ENCODE measurements at places on chromosomes 4 and X. TPM values are rescaled to one million over a fixed set of nuclear protein-coding genes. Genes with fewer than 3 reads are reported as not detected.

SCML2 gene
- 0.21 TPM for total RNA-seq

CFAP99 gene
- not detected for total RNA-seq

DOK7 gene
- 5.5 TPM for total RNA-seq

RIPPLY1 gene
- total RNA-seq: not detected

SCML1 gene
- total RNA-seq: 5.5 TPM

TCEAL2 gene
- not detected for total RNA-seq

FRMPD3 gene
- total RNA-seq: not detected

CCNI gene
- total RNA-seq: 113 TPM

SLC6A14 gene
- 6.7 TPM for total RNA-seq

FGFBP2 gene
- total RNA-seq: not detected

GPAT3 gene
- 3.2 TPM for total RNA-seq

TMEM156 gene
- 11.5 TPM for total RNA-seq

MID2 gene
- 31.5 TPM for total RNA-seq

DYNLT3 gene
- 42.7 TPM for total RNA-seq

GAGE2A gene
- not detected for total RNA-seq

NEUROG2 gene
- not detected for total RNA-seq

ZNF674 gene
- 2.7 TPM for total RNA-seq

TAPT1 gene
- 11.8 TPM for total RNA-seq

SHISA3 gene
- not detected for total RNA-seq

ZXDB gene
- total RNA-seq: 20.2 TPM

CYP2U1 gene
- total RNA-seq: 7.5 TPM

MAGEA2 gene
- total RNA-seq: not detected

ASB9 gene
- 0.64 TPM for total RNA-seq

SYN1 gene
- not detected for total RNA-seq

MAGEA8 gene
- total RNA-seq: not detected

RHOXF1 gene
- total RNA-seq: not detected

TAF7L gene
- total RNA-seq: 0.21 TPM

PCDH7 gene
- 19.3 TPM for total RNA-seq

ASB11 gene
- total RNA-seq: not detected

ADH1B gene
- not detected for total RNA-seq

TEX13B gene
- total RNA-seq: not detected

UGT2B17 gene
- total RNA-seq: not detected

ASB5 gene
- 0.24 TPM for total RNA-seq

VEGFC gene
- 12.0 TPM for total RNA-seq

TRIML2 gene
- not detected for total RNA-seq

GAGE13 gene
- total RNA-seq: not detected

PLAC8 gene
- 0.48 TPM for total RNA-seq

SAGE1 gene
- not detected for total RNA-seq

SERPINA7 gene
- total RNA-seq: not detected

HAUS7 gene
- total RNA-seq: 10.6 TPM

MAMLD1 gene
- total RNA-seq: 0.48 TPM

BMPR1B gene
- 15.3 TPM for total RNA-seq

PPP4R3C gene
- total RNA-seq: not detected

ADAM29 gene
- not detected for total RNA-seq

GUCY1B1 gene
- 1.4 TPM for total RNA-seq

GAGE12E gene
- total RNA-seq: not detected

VEGFD gene
- not detected for total RNA-seq

PQBP1 gene
- 39.9 TPM for total RNA-seq

RPA4 gene
- not detected for total RNA-seq

SLC9A7 gene
- 24.6 TPM for total RNA-seq

SUPT20HL2 gene
- total RNA-seq: not detected

UCP1 gene
- total RNA-seq: under 0.01 TPM

LRP2BP gene
- total RNA-seq: 0.85 TPM

AFM gene
- not detected for total RNA-seq

SPACA5 gene
- not detected for total RNA-seq

MND1 gene
- 4.0 TPM for total RNA-seq
